ENCODE measurements at places on chromosomes 5 and 9. TPM values are rescaled to one million over a fixed set of nuclear protein-coding genes. Genes with fewer than 3 reads are reported as not detected.

Gene GABRA1
- total RNA-seq = not detected

Gene WNT8A
- not detected for total RNA-seq

Gene GRHPR
- 103 TPM for total RNA-seq

Gene POLR3G
- 15.0 TPM for total RNA-seq

Gene ZDHHC11
- total RNA-seq = 2.1 TPM

Gene C5orf58
- total RNA-seq = not detected

Measured in endothelial cell of umbilical vein (primary cell).